Stimulated activated CD4-positive, alpha-beta T cell treated with anti-CD3 and anti-CD28 coated beads, TNF-alpha, amount 100 ng/mL, for 24 hours (primary cell): ENCODE measurements at places on chromosomes 6 and 20.

DNA sequence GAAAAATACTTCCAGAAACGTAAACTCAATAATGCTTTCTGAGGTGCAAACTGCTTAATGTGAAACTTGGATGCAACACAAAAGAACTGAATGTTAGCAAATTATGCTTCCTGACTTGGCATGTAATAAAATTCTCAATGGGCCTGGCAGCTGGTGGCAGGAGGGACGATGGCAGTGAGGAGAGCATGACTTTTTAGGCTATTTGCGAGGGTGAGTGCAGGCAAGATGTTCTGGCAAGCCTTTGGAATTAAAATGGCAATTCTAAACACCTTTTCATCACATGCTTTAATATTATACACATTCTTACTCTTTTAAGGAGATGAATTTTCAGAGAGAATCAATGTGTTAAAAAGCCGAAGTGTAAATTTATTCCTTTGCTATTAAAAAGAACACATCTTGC lies 224.8 kb upstream of the CDH4 start:
- no peak for DNase-seq

- DNase-seq = no peak
Measured at GRCh38 chr6:88865275-88865674, 98.1 kb downstream of the RNGTT start.

DNA sequence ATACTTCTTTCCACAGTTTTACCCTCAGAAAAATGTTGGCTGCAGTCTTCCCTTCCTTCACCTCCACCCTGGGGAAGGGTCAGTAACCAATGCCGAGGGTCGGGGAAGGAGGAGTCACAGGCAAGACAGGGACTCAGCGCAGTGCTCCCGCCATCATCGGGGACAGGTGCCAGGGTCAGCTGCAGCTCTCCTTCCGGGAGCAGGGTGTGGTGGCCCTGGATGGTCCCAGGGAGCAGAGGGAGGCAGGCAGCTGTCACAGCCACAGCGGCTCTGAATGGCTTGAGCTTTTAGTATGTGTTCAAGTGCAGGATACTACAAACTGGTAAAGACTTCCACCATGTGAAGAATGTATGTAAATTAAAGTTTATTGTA lies 26.0 kb upstream of the PI16 start:
- DNase-seq = no peak

- DNase-seq = no peak
Measured at GRCh38 chr6:135280375-135281136, 99.4 kb downstream of the MYB start.

GRCh38 chr6:49142421-49143151 lies 320.5 kb downstream of the MMUT start:
- no peak for DNase-seq

DNA sequence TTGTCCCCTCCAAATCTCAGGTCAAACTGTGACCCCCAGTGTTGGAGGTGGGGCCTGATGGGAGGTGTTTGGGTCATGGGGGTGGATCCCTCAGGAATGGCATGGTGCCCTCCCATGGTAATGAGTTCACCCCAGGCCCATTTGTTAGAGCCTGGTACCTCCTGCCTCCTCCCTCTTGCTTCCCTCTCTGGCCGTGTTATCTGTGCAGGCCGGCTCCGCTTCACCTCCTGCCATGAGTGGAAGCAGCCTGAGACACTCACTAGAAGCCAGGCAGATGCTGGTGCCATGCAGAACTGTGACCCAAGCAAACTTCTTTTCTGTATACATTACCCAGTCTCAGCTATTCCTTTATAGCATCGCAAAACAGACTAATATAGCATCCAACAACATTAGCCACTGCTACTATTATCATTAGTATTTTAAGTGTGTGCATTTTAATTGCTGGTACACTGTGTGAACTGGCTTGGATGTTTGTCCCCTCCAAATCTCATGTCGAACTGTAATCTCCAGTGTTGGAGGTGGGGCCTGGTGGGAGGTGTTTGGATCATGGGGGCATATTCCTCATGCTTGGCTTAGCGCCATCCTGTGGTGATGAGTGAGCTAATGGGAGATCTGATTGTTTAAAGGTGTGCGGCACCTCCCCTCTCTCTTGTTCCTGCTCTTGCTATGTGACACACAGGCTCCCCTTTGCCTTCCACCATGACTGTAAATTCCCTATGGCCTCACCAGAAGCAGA lies 12.2 kb upstream of the OSER1 start:
- DNase-seq = no peak
